Activated T-helper 1 cell treated with anti-CD3 and anti-CD28 coated beads, Interleukin-12 subunit alpha, Interleukin-12 subunit beta, Interleukin-2, Interleukin-4 antibody, amounts not matched to agents 30 ng/mL and 10 ng/mL and 1 ng/mL, durations not matched to agents 14 hours and 24 hours and 36 hours (primary cell): ENCODE measurements at places on chromosomes 3 and 15.

DNA sequence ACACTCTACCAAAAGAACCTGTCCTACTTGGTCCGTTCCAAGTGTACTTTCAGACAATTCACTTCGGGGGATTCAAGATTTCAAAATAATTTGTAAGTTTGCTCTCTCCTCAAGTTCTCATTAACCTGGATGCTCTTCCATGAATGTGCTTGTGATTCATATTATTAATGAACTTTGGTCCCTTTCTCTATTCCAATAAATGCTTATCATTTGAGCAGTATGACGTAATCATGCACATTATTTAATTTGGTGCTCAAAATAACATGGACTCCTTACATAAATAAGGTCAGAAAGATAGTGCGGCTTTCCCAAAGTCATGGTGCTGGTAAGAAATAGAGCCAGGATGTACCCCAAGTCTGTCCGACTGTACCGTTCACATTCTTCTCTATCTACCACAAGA lies 323.2 kb upstream of the SLCO3A1 start:
- no peaks in the 10 kb centered on the region for H3K36me3 ChIP-seq
- no peak for DNase-seq
- H3K27ac ChIP-seq, result no peak overlapping the region
- H3K4me3 ChIP-seq, result no peak overlapping the region

- no peaks in the 10 kb centered on the region for H3K4me1 ChIP-seq
- H3K4me3 ChIP-seq, result no peak overlapping the region
- H3K27ac ChIP-seq, result no peak overlapping the region
- peaks cover 2% of the 10 kb centered on the region for H3K27me3 ChIP-seq
- DNase-seq, result no peak
Observed at GRCh38 chr15:32943711-32944110, 225.9 kb downstream of the GREM1 start.

DNA sequence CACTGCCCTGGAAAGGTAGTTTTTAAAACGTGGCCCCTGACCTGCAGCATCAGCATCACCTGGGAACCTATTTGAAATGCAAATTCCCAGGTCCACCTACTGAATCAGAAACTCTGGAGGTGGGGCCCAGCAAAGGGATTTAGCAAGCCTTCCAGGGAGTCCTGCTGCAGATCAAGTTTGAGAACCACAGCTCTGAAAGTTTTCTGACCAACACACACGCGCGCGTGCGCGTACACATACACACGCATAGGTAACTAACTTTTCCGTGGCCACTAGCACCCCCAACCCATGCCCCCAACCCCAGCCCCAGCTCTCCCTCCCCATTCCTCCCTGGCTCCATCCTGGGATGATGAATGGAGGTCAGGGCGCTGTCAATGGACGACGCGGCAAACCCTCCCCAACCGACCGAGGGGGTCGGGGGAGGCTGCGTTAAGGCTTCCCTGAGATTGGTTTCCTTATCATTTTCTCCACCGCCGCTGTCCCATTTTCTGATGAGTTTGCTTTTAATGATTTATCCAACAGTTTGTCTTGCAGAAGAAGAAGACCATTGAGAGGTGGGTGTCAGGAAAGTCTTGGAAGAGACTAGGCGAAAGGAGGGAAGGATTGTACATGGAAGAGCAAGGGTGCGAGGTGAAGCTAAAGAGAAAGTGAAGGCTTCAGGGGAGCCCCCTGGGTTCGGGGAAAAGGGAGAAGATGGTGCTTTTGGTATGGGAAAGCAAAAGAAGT lies 590 bp upstream of the BOC start:
- peaks cover 15% of the 10 kb centered on the region for H3K4me1 ChIP-seq
- DNase-seq, result no peak
- peaks cover 72% of the 10 kb centered on the region for H3K27me3 ChIP-seq
- H3K27ac ChIP-seq, result no peak overlapping the region
- H3K36me3 ChIP-seq, result peaks cover 2% of the 10 kb centered on the region
- peak overlapping the region; percentile 83 for H3K4me3 ChIP-seq

- no peaks in the 10 kb centered on the region for H3K36me3 ChIP-seq
- H3K4me3 ChIP-seq, result no peak overlapping the region
- H3K27ac ChIP-seq, result no peak overlapping the region
- DNase-seq, result no peak
- H3K27me3 ChIP-seq, result no peaks in the 10 kb centered on the region
Observed at GRCh38 chr3:174869448-174869847, 10.3 kb downstream of the NAALADL2 start.

DNA sequence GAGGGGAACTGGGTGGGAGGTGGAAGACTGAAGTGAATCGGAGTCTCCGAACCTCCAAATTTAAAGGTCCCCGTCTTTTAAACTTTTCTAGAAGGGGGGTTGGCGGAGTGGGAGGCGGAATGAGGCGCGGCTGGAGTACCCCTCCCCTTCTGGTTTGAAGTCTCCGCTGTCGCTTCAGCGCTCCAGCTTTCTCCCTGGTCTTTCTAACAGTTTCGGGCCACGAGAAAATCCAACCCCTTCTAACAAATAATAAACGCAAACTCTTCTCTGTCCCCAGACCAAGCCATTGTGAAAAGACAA lies 2.5 kb upstream of the MECOM start:
- peaks cover 46% of the 10 kb centered on the region for H3K4me1 ChIP-seq
- peaks cover 87% of the 10 kb centered on the region for H3K27me3 ChIP-seq
- peaks cover 8% of the 10 kb centered on the region for H3K36me3 ChIP-seq
- no peak for DNase-seq
- no peak overlapping the region for H3K27ac ChIP-seq
- no peak overlapping the region for H3K4me3 ChIP-seq

DNA sequence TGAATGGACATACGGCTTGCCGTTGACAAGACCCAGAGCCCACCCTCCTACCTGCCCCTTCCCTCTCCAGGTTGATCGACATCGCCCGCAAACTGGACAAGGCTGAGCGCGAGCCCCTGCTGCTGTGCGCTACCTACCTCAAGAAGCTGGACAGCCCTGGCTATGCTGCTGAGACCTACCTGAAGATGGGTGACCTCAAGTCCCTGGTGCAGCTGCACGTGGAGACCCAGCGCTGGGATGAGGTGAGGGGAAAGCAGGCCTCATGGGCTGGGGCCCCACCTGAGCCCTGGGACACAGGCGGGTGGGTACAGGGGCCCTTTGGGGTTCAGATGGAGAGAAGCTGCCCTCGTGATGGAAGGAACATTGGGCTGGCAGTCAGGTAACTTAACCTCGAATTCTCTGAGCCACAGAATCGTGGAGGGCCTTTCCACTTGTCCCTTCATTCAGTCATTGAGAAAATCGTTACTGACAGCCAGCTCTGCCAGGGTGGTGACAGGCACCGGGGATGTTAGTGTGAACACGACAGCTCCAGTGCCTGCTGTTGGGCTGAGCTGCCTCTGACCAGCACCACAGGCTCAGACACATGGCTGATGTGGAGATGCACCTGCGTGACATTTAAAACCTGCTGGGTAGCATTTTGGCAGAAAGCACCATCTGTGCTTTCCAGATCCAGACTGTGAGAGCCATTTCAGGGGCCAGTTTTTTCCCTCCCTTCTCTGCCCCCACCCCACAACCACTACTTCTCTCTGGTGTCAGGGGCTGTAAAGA lies 25.6 kb upstream of the RHO start:
- no peaks in the 10 kb centered on the region for H3K27me3 ChIP-seq
- no peaks in the 10 kb centered on the region for H3K4me1 ChIP-seq
- no peak for DNase-seq
- no peak overlapping the region for H3K27ac ChIP-seq
- no peaks in the 10 kb centered on the region for H3K36me3 ChIP-seq

DNA sequence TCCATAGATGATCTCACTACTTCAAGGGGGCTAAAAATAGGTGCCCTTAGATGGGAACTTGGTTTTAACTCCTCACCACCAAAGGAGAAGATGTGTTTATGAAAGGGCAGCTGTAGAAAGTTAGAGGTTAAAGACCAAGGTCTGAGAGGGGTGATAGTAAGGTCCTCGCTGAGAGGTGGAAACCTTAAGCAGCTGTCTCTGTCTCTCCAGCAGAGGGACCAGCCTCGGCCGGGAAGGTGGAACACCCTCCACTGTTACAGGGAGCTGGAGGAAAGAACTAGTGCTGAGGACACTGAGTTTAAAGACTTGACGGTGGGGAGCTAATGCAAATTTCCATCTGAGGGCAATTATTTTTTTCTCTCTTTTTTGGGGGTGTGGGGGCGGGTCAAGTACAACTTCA lies 8.9 kb upstream of the RLBP1 start:
- H3K36me3 ChIP-seq, result no peaks in the 10 kb centered on the region
- no peak overlapping the region for H3K27ac ChIP-seq
- H3K27me3 ChIP-seq, result peaks cover 22% of the 10 kb centered on the region
- DNase-seq, result no peak
- H3K4me1 ChIP-seq, result no peaks in the 10 kb centered on the region

- no peaks in the 10 kb centered on the region for H3K36me3 ChIP-seq
- no peak for DNase-seq
- no peak overlapping the region for H3K4me3 ChIP-seq
- H3K4me1 ChIP-seq, result no peaks in the 10 kb centered on the region
Observed at GRCh38 chr3:54198556-54198955, 76.2 kb downstream of the CACNA2D3 start.

GRCh38 chr3:37611771-37612170 lies 249.9 kb upstream of the CTDSPL start:
- DNase-seq, result no peak
- no peak overlapping the region for H3K4me3 ChIP-seq
- H3K27ac ChIP-seq, result no peak overlapping the region
- no peaks in the 10 kb centered on the region for H3K4me1 ChIP-seq
- H3K27me3 ChIP-seq, result peaks cover 2% of the 10 kb centered on the region

DNA sequence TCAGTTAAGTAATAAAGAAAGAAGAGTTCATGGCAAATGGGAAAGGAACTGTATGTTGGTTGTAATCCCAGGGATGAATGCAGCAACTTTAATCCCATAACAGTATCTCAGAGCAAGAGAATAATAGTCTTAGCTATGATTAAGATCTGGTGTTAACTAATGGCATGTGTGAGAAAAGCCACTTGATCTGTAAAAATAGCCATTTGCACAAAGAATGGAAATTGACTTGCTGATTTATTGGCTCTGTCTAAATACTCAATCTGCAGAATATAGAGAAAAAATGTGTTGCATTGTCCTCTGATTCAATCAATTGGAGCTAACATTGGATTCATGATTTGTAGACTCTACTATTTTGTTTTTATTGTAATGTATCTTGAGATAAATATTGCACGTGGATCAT lies 987.0 kb downstream of the NSUN3 start:
- H3K36me3 ChIP-seq, result no peaks in the 10 kb centered on the region
- H3K27ac ChIP-seq, result no peak overlapping the region
- H3K4me1 ChIP-seq, result no peaks in the 10 kb centered on the region
- H3K4me3 ChIP-seq, result no peak overlapping the region
- no peak for DNase-seq

DNA sequence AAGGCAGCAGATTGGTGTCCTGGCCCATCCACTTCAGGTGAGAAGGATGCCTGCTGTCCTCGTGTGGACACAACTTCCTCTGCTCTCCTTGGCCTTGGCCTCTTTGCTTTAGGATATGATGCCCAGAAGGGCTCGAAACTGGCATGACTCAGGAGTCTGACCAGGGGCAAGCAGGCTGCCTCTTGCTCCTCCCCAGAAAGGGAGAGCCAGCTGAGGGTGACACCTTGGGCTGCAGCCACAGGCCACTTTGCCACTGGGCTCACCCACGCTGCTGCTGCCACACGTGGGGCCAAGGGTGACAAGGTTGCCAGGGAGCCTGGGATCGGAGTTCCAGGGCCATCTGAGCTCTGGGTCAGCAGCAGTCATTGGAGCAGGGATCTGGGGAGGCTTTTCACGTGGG lies 267.9 kb upstream of the CTDSPL start:
- H3K27me3 ChIP-seq, result no peaks in the 10 kb centered on the region
- no peak overlapping the region for H3K27ac ChIP-seq
- no peak for DNase-seq
- H3K4me3 ChIP-seq, result no peak overlapping the region

GRCh38 chr15:26374806-26375205 lies 398.1 kb downstream of the GABRB3 start:
- no peak overlapping the region for H3K27ac ChIP-seq
- H3K27me3 ChIP-seq, result no peaks in the 10 kb centered on the region
- H3K4me1 ChIP-seq, result no peaks in the 10 kb centered on the region
- DNase-seq, result no peak
